ENCODE measurements at places on chromosomes 11 and 22.

GRCh38 chr11:63574856-63575602 lies 11.8 kb upstream of the PLAAT2 start:
- DNase-seq = no peak

DNA sequence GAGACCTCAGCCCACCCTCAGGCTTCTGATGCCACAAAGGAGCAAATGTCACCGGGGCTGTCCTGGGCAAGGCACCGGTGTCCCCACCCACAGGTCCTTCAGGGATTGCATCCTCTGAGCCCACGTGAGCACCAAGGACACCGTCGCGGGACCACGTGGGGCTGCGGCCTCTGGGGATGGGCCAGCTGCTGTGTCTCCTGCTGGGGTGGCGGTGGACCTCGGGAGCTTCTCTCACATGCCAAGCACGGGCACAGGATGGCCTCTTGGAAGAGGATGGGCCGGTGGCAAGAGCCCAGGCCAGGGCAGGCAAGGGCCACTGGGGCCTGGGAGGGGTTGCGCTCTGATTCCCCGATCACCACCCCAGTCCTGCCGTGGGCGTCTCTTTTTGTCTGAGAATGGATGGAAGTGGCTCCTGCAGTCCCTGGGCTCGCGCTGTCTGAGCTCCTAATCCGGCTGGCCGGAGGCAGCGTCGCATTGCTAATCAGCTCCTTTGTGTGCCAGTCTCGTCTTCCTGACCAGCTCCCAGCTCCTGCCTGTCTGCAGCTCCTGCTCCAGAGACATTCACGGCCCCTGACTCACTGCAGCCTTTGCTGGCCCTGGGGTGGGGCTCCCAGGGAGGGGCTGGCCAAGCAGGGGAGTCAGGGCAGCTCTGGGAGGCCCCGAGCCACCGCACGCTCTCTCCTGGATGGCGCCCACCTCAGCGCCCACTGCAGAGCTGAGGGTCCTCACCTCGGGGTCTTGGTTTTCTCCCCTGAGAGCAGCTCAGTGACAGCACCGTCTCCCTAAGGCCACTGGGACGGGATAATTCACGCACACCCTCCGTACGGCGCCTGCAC lies 146.7 kb downstream of the CTTN start:
- no peak for DNase-seq

GRCh38 chr11:34552270-34552669 lies 38.7 kb upstream of the ELF5 start:
- DNase-seq = no peak

GRCh38 chr22:23801238-23801821 lies 14.6 kb downstream of the SMARCB1 start:
- DNase-seq = no peak

Measured in stimulated activated CD8-positive, alpha-beta memory T cell treated with anti-CD3 and anti-CD28 coated beads, Interleukin-4, amount 100 ng/mL, for 4 hours (primary cell).